ENCODE measurements at places on chromosomes 4 and X. TPM values are rescaled to one million over a fixed set of nuclear protein-coding genes. Genes with fewer than 3 reads are reported as not detected.

Gene TMPRSS11E
- not detected for total RNA-seq

Gene SPARCL1
- not detected for total RNA-seq

- DNase-seq, result no peak
Measured at GRCh38 chr4:38788317-38788716, 5.5 kb upstream of the TLR10 start.

Gene VCX
- not detected for total RNA-seq

DNA sequence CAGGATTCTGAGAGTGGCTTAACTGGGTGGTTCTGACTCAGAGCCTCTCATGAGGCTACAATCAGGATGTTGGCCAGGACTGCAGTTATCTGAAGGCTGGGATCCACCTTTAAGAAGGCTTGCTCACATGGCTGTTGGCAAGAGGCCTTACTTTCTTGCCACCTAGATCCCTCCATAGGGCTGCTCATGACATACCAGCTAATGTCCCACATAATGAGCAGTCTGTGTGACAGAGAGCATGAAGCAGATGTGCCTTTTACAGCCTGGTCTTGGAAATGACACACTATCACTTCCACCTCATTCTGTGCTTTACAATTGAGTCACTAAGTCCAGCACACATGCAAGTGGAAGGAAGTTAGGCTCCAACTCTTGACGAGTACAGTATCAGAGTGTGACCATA lies 4.3 kb upstream of the RBM3 start:
- DNase-seq, result no peak

DNA sequence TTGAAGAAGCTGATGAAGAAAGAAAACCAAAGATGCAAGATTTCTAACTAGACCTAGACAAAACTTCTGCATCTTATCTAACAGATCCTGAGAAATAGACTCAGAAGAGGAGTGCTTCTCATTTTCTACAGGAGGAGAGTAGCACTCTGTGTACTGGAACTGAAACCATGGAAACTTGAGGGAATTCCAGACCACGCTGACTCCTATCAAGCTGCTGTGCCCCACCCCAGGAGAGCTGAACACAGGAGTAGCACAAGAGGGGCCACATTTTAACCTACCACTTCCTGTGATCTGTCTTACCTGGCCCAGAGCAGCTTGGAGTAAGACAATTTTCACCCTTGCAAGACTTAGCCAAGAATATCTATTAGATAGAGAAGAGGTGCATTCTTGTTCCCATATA lies 248.9 kb downstream of the SCFD2 start:
- no peak for DNase-seq
